ENCODE measurements at places on chromosomes 2 and 18. TPM values are rescaled to one million over a fixed set of nuclear protein-coding genes. Genes with fewer than 3 reads are reported as not detected.

The ANKRD29 gene
- 20.9 TPM for total RNA-seq

The MRO gene
- total RNA-seq, result 1.8 TPM

- no peak overlapping the region for H3K27ac ChIP-seq
- DNase-seq, result no peak
- H3K36me3 ChIP-seq, result no peaks in the 10 kb centered on the region
- no peak overlapping the region for H3K4me3 ChIP-seq
Measured at GRCh38 chr2:65595630-65596029, 163.2 kb upstream of the SPRED2 start.

The MALT1 gene
- 55.7 TPM for total RNA-seq

The DIS3L2 gene
- 21.2 TPM for total RNA-seq

DNA sequence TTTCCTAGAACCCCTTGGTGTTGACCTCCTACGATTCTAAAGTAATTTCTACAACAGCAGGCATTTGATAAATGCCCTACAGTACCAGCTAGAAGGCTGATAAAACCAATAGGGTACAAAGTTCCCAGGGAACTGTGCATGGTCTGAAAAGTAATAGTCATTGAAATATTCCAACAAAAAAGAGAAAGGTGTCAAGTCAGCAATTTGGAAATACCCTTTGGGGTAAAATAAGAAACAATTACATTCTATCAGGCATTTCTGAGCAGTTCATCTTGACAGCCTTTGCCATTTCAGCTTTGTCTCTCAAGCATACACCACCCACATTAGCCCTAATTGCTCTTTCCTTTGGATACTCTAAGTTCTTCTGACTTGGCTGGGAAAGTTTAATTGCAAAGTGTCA is 542.9 kb upstream of the DDX18 start:
- no peak overlapping the region for H3K27ac ChIP-seq
- no peak for DNase-seq
- no peaks in the 10 kb centered on the region for H3K4me1 ChIP-seq
- no peak overlapping the region for H3K4me3 ChIP-seq
- no peaks in the 10 kb centered on the region for H3K36me3 ChIP-seq

DNA sequence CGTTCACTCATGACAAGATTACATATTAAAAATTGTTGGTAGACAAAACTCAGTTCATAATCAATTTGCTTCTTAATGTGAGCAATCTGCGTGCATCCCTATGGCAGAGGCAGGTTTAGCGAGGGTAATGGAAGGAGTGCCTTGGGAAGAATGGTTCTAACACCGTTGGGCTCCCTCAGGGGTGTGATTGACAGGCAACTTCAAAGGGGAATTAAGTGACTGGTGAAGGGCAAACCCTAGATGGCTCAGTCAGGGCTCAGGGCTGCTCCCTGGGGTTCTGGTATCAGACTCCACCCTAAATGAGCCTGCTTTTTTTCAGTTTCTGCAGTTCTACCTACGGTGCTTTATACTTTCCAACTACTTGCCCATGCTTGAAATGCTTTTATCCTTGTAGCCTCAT is 419.5 kb upstream of the CELF4 start:
- H3K27ac ChIP-seq, result no peak overlapping the region
- no peaks in the 10 kb centered on the region for H3K36me3 ChIP-seq
- no peak overlapping the region for H3K4me3 ChIP-seq
- no peak for DNase-seq

DNA sequence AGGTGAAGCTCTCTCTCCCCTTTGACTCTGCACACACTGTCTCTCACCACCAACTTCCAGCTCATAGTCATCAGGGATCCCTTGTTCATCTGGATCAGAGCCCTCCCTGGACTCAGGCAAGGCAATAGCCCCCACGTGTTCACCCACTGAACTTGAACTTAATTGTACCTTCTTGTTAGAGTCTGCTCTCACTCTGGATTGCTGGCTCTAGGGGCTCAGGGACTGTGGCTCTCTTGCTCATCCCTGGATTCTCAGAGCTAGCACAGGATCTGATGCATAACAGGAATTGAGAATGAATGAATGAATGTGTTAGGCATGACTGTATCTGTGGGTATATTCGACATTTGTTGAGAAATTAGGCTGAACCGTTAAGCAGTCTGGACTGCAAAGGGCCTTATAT is 16.7 kb upstream of the ASAP2 start:
- peaks cover 62% of the 10 kb centered on the region for H3K4me1 ChIP-seq
- no peaks in the 10 kb centered on the region for H3K27me3 ChIP-seq

GRCh38 chr18:57134618-57135135 is 12.2 kb upstream of the BOD1L2 start:
- H3K4me3 ChIP-seq, result no peak overlapping the region
- no peaks in the 10 kb centered on the region for H3K27me3 ChIP-seq
- H3K4me1 ChIP-seq, result no peaks in the 10 kb centered on the region
- DNase-seq, result no peak
- H3K27ac ChIP-seq, result no peak overlapping the region

DNA sequence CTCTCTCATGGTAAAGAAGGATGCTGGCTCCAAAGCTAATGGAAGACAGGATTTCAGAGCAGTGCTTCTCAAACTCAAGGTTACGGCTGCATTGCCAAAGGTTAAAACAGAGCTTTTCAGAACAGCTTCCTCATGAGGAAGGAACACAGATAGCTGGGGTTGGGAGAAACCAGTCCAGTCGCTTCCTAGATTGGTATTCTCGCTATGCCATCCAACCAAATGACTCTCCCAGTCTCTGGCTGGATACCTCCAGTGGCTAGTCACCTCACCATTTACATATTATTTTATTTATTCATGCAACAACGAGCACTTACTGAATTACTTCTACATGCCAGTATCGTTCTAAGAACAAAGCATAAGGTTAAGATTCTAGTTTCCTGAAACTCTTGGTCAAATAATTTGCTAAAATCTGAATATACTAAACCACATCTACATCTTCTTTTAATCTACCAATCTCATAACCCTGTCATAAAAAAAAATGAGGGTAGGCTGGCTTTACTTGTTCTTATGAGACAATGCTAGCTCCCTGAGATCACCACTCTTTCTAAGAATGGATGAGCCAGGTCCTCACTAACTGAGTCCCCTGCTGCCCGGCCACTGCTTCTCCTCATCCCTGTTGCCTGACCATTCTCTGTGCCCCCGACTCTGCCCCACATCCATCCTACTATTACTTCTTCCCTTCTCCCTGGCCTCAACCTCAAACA is 20.4 kb downstream of the KDSR start:
- H3K27ac ChIP-seq, result peak overlapping the region; percentile 45
- no peak for DNase-seq
- no peaks in the 10 kb centered on the region for H3K27me3 ChIP-seq

DNA sequence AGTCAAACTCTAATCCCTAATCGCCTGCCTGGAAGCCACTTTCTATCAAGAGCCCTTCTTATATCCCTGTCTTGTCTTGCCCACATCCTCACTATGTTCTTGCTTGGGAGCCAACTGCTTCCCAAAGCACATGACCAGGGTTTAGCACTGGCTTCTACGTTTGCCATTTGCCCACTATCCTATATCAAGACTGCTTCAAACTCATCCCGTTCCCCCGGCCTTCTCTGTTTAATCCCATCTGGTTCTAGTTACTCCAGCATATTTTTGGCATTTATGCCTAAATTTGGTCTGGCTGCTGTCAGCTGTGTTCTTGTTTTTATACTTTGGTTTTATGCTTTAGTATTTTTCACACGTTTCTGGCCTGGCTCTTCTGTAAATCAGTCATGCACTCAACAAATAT is 40.2 kb downstream of the POLR1A start:
- H3K4me1 ChIP-seq, result peaks cover 28% of the 10 kb centered on the region
- no peak overlapping the region for H3K27ac ChIP-seq
- H3K27me3 ChIP-seq, result no peaks in the 10 kb centered on the region
- no peak overlapping the region for H3K4me3 ChIP-seq
- no peak for DNase-seq

The SERPINB7 gene
- 0.36 TPM for total RNA-seq

- no peak for DNase-seq
- H3K4me1 ChIP-seq, result peaks cover 14% of the 10 kb centered on the region
- no peaks in the 10 kb centered on the region for H3K36me3 ChIP-seq
- no peaks in the 10 kb centered on the region for H3K27me3 ChIP-seq
- no peak overlapping the region for H3K27ac ChIP-seq
Measured at GRCh38 chr2:148675708-148676107, 31.2 kb downstream of the EPC2 start.

GRCh38 chr2:163736433-163737189 is 803 bp upstream of the FIGN start:
- no peaks in the 10 kb centered on the region for H3K4me1 ChIP-seq
- H3K4me3 ChIP-seq, result peak overlapping the region; percentile 78
- H3K27ac ChIP-seq, result peak overlapping the region; percentile 82

The RAB12 gene
- total RNA-seq, result 51.6 TPM

The KCTD1 gene
- 14.4 TPM for total RNA-seq

The NOL4 gene
- total RNA-seq, result not detected

The ATP9B gene
- total RNA-seq, result 29.3 TPM

DNA sequence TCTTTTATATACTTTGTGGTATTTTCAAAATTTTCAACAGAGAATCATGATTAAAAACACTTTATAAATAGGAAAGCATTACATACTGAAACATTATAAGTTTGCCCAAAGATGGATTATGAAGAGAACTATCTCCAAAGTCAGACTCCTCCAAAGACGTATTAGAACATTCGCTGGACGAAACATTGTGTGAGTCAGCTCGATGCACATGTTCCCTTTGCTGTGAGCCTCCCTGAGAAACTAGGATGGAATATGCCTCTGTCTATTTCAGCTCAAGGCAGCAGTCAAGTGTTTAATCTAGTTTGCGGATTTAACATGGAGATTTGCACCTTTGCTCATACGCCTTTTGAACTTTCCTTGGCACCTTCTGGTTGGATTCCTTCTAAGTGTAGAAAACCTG is 92.2 kb upstream of the NCKAP5 start:
- H3K4me1 ChIP-seq, result peaks cover 4% of the 10 kb centered on the region
- H3K27me3 ChIP-seq, result no peaks in the 10 kb centered on the region
- H3K36me3 ChIP-seq, result no peaks in the 10 kb centered on the region
- no peak for DNase-seq
- H3K27ac ChIP-seq, result no peak overlapping the region

The SCN3A gene
- total RNA-seq, result 0.59 TPM

GRCh38 chr2:216700088-216700567 is 4.8 kb upstream of the IGFBP5 start:
- H3K4me1 ChIP-seq, result peaks cover 14% of the 10 kb centered on the region
- no peak for DNase-seq
- H3K27me3 ChIP-seq, result peaks cover 36% of the 10 kb centered on the region

DNA sequence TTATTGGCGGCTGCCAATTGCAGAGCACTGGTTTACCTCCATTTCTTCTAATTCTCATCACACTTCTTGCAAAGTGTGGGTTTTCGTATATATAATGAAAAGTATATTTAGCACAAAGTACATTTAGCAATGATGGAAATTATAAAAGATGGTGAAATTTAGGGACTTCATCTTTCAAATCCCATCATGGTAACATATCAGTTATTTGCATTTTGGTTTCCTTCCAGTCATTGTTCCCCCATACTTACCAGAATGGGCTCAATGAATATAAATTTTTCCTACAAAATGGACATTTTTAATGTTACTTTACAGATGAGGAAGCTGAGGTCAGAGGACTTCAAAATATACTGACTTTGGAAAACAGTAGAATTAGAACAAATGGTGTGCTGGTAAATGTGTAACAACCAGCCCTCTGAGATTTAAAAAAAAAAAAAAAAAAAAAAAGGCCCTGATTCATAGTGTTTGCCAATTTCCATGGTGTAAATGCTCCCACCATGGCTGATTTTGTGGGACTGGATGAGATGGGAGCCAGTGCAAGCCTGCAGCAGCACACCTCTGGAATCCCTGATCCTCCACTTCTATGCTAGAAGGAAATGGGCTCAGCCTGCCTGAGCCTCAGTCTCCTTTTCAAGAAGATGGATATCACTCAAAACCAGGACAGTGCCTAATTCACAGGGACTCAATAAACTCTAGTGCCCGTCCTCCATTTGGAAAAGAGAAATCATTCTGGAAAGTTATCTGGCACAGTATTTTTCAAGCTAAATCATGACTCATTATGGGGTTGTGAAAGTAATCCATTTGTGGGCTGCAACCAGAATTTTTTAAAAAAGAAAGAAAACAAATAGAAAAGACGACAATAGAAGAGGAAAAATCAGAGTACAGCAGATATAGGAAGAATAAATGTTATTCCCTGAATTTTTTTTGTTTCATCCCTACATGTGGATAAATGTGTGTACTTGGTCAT is 34.0 kb downstream of the LBH start:
- peak overlapping the region; percentile 48 for H3K4me3 ChIP-seq
- peaks cover 2% of the 10 kb centered on the region for H3K36me3 ChIP-seq
- peaks cover 12% of the 10 kb centered on the region for H3K4me1 ChIP-seq
- DNase-seq, result peak; percentile 92
- H3K27me3 ChIP-seq, result no peaks in the 10 kb centered on the region

- no peaks in the 10 kb centered on the region for H3K27me3 ChIP-seq
- no peaks in the 10 kb centered on the region for H3K4me1 ChIP-seq
Measured at GRCh38 chr18:43312891-43313290, 35.6 kb upstream of the SYT4 start.

The NEB gene
- 0.29 TPM for total RNA-seq

The ZNF142 gene
- total RNA-seq, result 16.8 TPM

DNA sequence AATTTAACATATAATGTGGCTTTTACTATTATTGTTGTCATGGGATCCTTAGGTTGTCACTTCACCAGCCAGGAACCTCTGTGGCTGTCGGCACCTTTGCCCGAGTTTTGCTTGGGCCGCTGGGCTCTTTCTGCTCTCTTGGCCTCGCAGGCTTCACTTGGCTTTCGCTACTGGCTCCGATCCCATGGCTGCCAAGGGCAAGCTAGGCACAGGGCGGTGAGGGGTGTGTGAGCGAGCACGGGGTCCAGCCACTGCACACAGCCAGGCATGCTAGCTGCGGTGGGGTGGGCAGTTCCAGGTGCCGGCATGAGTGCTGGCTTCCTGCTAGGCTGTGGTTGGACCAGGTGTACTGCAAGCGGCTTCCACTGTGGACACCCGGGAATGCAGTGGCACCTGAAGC is 23.4 kb upstream of the RAPGEF4 start:
- no peak overlapping the region for H3K27ac ChIP-seq
- DNase-seq, result no peak
- peaks cover 26% of the 10 kb centered on the region for H3K27me3 ChIP-seq
- H3K36me3 ChIP-seq, result no peaks in the 10 kb centered on the region

The PTPN18 gene
- total RNA-seq, result 28.6 TPM

DNA sequence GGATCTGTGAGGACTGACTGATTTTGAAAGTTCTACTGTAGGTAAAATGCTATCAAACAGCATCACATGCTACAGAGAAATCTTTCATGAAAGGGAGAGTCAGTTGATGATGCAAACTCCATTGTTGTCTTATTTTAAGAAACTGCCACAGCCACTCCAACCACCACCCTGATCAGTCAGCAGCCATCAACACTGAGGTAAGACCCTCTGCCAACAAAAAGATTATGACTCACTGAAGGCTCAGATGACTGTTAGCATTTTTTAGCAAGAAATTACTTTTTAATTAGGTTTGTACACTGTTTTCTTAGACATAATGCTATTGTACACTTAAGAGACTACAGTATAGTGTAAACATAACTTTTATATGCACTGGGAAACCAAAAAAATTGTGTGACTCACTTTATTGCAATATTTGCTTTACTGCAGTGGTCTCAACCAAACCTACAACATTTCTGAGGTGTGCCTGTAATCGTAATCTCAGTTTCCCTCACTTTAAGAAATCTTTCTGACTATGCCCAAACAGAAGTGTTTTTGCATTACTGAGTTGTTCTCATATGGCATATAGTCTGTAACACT is 42.8 kb downstream of the METTL8 start:
- DNase-seq, result no peak
- H3K36me3 ChIP-seq, result no peaks in the 10 kb centered on the region
- peak overlapping the region; percentile 22 for H3K27ac ChIP-seq
- H3K4me3 ChIP-seq, result no peak overlapping the region

Measured in osteoblast (primary cell).